ENCODE measurements at places on chromosomes 5 and 9.

DNA sequence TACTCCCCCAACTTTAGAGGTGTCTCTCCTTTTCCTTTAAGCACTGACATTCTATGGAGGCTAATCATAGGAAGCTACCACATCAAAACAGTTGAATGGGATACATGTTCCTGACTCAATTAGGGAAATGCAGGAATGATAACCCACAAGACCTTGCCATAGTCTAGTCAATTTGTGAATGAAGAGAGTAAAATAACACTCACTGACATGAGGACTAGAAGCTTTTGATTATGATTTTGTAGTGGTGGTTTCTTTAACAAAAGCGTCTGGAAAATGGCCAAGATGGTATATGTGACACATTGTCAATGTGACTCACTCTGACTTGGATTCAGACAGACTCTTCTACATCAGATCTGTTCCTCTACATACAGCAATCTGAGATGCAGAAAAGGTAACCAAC lies 13.7 kb upstream of the PRELID2 start:
- DNase-seq, result no peak

DNA sequence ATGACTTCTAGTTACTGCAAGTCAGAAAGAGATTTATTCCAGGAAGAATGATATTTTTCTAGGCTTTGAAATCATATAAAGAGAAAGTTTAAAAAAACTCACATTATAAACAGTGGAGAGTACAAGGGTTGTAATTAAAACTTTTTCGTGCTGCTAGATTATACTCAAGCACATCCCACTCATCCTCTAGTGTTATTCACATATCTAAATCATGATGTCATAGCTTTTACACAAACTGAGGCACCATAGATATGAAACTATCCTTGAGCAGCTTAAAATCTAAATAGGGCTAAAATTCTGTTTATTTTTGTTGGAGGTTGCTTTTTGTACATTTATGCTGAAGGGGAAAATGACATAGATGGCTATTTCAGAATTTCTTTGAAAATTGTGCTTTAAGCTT lies 30.0 kb downstream of the TENT2 start:
- DNase-seq, result no peak

DNA sequence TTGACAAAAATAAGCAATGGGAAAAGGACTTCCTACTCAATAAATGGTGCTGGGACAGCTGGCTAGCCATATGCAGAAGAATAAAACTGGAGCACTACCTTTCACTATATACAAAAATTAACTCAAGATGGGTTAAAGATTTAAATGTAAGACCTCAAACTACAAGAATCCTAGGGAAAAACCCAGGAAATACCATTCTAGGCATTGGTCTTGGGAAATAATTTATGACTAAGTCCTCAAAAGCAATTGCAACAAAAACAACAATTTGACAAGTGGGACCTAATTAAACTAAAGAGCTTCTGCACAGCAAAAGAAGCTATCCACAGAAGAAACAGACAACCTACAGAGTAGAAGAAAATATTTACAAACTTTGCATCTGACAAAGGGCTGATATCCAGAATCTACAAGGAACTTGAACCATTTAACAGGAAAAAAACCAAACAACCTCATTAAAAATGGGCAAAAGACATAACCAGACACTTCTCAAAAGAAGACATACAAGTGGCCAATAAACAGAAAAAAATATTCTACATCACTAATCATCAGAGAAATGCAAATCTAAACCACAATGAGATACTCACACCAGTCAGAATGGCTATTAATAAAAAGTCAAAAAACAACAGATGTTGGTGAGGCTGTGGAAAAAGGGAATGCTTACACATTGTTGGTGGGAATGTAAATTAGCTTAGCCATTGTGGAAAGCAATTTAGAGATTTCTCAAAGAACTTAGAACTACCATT lies 75.2 kb upstream of the CPEB4 start:
- DNase-seq, result no peak

- DNase-seq, result no peak
These were observed 30.5 kb downstream of the USP20 start for GRCh38 chr9:129865668-129866320.

- DNase-seq, result no peak
These were observed 42.1 kb upstream of the SMIM23 start for GRCh38 chr5:171743436-171744076.

GRCh38 chr9:107675351-107676259 lies 186.0 kb upstream of the KLF4 start:
- no peak for DNase-seq

- no peak for DNase-seq
These were observed 655.2 kb upstream of the RIOK2 start for GRCh38 chr5:97838214-97838613.

DNA sequence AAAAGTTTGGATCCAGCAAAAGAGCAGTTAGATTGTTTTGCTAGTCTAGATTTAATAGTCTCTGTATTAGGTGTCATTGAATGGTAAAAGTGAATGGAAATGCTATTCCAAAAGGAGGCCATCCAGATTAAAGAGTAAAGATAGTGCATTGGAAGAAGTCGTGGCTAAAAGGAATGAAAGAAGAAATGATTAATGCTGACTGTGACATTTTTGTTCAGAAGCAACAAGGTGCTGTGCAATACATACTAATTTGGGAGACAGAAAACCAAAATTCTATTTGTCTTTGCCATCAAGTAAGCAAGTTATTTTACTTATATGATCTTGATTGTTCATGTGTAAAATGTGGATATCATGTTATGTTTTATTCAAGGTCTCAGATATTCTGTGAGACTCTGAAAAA lies 85.1 kb downstream of the GPBP1 start:
- DNase-seq, result no peak

GRCh38 chr9:31719262-31719661 lies 665.2 kb upstream of the ACO1 start:
- no peak for DNase-seq

DNA sequence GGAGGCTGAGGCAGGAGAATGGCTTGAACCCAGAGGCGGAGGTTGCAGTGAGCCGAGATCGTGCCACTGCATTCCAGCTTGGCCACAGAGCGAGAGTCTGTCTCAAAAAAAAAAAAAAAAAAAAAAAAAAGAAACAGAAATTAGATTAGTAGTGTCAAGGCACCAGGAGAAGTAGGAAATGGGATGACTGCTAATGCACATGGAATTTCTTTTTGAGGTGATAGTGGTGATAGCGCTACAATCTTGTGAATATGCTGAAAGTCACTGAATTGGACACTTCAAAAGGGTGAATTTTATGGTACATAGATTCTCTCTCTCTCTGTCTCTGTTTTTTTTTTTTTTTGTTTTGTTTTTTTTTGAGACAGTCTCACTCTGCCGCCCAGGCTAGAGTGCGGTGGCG lies 42.1 kb upstream of the SUB1 start:
- DNase-seq, result no peak

GRCh38 chr5:7325975-7326913 lies 69.7 kb upstream of the ADCY2 start:
- no peak for DNase-seq
